ENCODE measurements at places on chromosomes 5 and 9.

- DNase-seq = no peak
Measured at GRCh38 chr5:25160891-25161290, 516.1 kb upstream of the CDH10 start.

GRCh38 chr5:79875230-79875629, 115.8 kb downstream of the MTX3 start:
- no peak for DNase-seq

DNA sequence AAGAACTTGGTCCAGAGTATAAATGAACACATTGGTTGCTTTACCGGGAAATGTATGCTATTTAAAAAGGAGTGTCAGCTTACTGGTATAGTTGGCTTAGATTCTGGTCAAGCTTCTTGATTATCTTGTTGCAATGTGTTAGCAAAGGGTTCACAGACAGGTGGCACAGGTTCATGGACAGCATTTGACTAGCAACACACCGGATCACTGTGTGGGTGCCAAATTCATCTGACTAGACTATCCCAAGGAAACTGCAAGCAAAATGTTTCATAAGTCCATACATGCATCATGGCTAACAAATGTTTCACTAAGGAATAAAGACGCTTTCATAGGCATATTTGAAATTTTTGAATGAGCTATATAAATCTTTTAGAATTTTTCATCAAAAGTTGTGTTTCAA, 274.1 kb downstream of the PLK2 start:
- no peak for DNase-seq

DNA sequence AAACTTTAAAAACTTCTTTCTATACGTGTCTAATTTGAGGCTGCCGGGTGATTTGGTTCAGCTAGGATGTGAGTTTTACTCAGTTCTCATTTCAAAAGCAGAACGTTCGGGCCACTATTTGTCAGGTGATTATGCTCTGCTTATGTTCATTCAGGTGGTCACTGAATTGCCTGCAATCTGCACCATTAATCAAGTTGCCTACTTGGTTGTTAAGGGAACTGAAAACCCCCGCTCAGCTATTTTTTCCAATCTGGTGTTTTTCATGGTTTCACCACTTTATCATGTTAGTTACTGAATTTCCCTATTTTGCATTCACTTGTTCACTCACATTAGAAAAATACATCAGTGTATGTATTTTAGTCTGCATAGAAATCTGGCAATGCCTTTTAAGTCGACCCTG, 523.0 kb downstream of the CSNK1G3 start:
- DNase-seq = no peak

DNA sequence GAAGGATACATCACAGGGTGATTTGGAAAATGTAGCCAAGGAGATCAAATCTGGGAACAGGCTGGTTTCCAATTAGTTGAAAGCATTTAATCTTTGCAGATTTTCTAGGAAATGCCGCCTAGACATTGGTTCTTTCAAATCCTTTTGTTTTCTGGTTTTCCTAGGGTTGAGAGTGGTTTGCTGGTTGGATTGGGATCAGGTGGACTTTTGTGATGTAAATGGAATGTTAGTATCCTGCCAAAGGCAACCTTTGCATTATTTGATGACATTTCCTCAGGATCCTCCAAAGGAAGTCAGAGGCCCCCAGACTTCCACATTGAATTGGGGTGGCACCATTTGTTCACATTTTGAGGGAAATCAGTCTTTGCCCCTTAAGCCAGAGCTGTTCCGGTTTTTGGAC, 245.5 kb upstream of the RPS23 start:
- no peak for DNase-seq

DNA sequence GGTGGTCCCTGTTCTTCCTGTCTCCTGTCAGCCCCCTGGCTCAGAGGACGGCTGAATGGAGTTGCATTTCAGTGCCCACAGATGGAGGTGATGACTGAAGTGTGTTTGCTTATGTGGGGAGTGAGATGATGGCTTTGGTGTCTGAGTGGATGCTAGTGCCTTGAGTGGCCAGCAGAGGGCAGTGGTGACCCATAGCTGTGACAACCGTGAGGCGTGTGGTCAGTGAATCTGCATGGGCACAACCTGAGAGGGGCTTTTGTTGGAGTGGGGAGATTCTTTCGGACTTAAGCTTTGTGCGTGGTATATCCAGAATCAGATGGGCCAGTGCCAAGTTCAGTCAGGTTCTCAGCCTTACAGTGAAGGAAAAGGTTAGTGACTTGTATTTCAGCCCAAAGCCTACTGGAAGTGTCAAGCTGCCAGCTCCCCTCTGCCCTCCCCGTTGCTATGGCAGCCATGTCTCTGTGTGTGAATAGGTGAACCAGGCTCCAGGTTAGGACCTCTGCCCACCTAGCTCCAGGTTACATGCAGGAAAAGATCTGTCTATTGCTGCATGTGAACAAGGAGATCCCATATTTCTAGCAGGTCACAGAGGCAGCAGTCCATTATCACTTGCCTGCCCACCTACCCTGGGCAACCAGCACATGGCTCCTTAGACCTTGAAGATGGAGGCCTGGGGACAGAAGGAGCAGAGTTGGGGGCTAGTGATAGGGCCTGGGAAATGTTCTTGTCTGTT, 14.7 kb upstream of the CXXC5 start:
- DNase-seq = no peak

DNA sequence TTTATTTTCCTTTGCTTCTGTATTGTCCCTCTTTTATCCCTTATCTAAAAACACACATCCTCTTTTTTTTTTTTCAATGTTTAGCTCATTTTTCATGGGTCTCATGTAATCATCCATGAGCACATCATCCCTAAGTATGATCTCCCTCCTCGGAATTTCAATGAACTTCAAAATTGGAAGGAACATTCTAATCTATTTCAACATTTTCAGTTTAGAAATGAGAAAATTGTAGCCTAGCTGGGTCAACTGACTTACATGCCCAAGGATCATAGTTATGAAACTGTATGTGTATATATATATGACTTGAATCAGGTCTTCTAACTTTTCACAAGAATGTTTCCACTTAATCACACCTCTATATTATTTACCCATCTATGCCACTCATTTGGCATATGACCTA, 77.7 kb downstream of the TUSC1 start:
- DNase-seq = no peak

DNA sequence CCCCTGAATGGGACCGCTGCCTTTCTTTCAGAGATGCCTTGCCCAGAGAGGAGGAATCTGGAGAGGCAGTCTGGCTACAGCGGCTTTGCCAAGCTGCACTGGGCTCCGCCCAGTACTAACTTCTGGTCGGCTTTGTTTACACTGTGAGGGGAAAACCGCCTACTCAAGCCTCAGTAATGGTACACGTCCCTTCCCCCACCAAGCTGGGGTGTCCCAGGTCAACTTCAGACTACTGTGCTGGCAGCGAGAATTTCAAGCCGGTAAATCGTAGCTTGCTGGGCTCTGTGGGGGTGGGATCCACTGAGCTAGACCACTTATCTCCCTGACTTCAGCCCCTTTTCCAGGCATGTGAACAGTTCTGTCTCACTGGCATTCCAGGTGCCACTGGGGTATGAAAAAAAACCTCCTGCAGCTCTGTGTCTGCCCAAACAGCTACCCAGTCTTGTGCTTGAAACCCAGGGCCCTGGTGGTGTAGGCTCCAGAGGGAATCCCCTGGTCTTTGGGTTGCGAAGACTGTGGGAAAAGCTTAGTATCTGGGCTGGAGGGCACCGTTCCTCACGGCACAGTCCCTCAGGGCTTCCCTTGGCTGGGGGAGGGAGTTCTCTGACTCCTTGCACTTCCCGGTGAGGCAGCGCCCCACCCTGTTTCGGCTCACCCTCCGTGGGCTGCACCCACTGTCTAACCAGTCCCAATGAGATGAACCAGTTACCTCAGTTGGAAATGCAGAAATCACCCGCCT, 171.2 kb downstream of the CWC27 start:
- DNase-seq = no peak

GRCh38 chr9:97271292-97271691, 36.2 kb upstream of the CCDC180 start:
- no peak for DNase-seq

- no peak for DNase-seq
Measured at GRCh38 chr5:147670815-147671214, 111.7 kb downstream of the JAKMIP2 start.

- DNase-seq = no peak
Measured at GRCh38 chr5:85143138-85143537, 758.5 kb upstream of the EDIL3 start.

DNA sequence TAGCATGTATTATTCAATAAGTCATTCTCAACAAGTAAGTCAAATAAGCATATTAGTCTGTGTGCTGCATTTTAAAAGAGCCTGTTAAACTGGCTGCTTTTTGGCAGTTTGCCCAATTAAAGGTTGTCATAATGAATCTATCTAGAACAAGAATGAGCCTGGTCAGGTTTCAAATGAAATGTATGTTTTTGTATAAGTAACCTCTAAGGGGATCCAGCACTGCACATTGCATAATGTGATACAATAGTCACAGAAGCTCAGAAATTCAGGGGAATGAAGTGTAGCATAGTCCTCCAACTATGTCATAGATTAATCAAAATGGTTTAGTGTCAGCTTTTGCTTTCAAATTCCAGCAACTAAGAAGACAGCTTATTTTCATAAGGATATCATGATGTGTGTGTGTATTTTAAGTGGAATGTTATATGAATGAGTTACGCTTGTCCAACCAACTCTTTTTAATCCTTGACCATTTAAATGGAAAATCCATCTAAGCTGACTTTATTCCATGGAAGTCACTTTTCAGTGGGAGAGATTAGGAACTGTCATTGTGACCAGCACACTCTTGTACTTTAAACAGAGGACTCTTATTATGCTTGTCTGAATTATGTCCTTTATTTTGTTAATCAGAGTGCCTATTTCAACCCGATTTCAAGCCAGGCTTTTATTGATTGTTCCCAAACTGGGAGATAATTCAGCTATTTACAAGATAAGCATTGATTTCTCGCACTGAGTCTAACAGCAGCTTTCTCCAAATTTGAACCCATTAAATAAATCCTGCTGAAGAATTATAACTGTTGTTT, 283.9 kb upstream of the ADAMTSL1 start:
- DNase-seq = no peak

- no peak for DNase-seq
Measured at GRCh38 chr9:99557816-99558215, 263.9 kb upstream of the NR4A3 start.

DNA sequence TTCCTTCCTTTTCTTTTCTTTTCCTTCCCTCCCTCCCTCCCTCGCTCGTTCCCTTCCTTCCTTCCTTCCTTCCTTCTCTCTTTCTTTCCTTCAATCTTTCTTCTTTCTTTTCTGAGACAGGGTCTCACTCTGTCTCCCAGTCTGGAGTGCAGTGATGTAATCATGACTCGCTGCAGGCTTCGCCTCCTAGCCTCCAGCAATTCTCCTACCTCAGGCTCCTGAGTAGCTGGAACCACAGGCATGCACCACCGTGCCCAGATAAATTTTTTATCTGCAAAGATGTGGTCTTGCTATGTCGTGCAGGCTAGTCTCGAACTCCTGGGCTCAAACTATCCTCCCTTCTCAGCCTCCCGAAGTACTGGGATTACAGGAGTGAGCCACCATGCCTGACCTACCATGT, 81.4 kb downstream of the SPATA31C2 start:
- DNase-seq = no peak

- DNase-seq = no peak
Measured at GRCh38 chr5:34511915-34512314, 144.2 kb upstream of the RAI14 start.

DNA sequence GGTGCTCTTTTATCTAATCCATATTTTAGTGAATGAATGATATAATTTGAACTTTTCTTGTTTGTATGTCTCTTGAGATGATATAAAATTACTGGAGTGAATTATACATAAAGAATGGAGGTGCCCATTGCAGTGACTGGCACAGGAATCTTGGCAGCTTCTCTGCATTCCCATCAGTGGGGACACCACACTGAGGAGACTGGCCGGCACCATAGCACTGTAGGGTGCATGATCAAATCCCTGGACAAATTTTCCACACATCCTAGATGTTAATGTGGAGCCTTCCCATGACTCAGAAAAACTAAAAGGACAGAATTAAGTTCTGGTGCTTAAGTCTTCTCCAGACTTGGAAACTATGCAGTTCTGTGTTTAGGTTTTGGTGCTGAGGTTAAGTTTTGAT, 124.1 kb downstream of the CEP120 start:
- no peak for DNase-seq

DNA sequence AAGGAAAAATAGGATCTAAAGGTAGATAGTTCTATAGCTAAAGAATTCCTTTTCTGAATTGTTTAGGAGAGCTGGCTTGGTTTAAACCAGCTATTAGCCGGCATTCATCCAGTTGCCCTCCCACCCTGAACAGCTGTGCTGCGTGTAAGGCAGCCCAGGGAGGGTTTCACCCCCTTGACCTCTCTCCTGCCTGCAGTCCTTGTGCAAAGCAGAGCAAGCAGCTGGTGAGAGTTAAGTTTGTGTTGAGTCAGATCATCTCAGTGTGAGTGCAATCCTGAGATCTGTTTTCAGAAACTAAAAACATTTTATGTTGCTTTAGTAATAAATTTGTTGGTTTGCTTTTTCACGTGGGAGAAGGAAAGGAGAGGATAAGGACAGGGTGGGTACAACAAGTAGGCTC, 13.0 kb downstream of the SLC25A25 start:
- no peak for DNase-seq

- DNase-seq = no peak
Measured at GRCh38 chr5:157388111-157388710, 71.8 kb upstream of the NIPAL4 start.

DNA sequence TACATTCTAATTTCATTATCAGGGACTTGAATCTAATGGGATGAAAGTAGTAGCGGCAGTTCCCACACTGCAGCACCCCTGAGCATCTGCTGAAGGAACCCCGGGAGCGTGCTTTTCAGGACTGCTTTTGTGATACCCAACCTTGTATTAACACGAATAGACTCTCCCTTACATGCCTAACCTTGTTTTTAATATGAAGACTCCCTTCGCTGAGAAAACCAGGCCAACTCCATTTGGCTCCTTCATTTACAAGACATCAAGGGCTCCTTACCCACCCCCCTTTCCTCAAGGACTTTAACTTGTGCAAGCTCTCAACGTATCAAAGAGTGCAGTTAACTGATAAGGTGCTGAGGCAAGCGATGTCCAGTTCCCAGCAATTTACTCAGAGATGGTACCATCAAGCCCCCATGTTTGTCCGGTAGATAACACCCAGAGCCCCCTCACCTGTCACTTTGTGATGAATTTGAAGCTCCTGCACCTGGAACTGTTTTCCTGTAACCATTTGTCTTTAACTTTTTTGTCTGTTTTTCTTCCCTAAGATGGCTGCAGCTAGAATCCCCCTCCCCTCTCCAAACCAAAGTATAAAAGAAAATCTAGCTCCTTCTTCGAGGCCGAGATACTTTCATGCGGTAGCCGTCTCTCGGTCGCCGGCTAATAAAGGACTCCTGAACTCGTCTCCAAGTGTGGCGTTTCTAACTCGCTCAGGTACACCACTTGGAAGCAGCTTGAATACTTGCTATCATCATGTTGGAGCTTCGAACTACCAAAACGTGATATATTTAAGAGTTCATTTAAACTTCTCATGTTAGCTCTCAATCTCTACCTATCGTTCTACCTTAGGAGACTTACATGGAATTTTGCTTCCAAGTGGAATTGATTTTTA, 10.7 kb downstream of the HNRNPH1 start:
- DNase-seq = no peak

- no peak for DNase-seq
Measured at GRCh38 chr5:87120518-87121303, 147.0 kb upstream of the RASA1 start.

- DNase-seq = no peak
Measured at GRCh38 chr5:9421884-9422283, 124.0 kb downstream of the SEMA5A start.

- DNase-seq = no peak
Measured at GRCh38 chr5:74154526-74154925, 486.0 kb downstream of the ENC1 start.

GRCh38 chr9:5684101-5684500, 55.2 kb downstream of the RIC1 start:
- DNase-seq = no peak
